ENCODE measurements at places on chromosomes 1 and 21. TPM values are rescaled to one million over a fixed set of nuclear protein-coding genes. Genes with fewer than 3 reads are reported as not detected.

TTLL7 gene
- total RNA-seq: 22.4 TPM

MAP10 gene
- 9.1 TPM for total RNA-seq

LAMC2 gene
- total RNA-seq: 1.9 TPM

WNT2B gene
- total RNA-seq: 10.6 TPM

S100A8 gene
- 3.0 TPM for total RNA-seq

UTS2 gene
- total RNA-seq: not detected

- H3K36me3 ChIP-seq: no peaks in the 10 kb centered on the region
- H3K4me1 ChIP-seq: peaks cover 15% of the 10 kb centered on the region
- H3K4me3 ChIP-seq: peak within 1 kb of the TSS; percentile 47
- H3K27ac ChIP-seq: no peak within 1 kb of the TSS
Measured at GRCh38 chr1:26045722-26046245, at the start of gene SLC30A2. SLC30A2 (minus strand) TSS chr1:26046118; CDS start chr1:26045896, 222 bp downstream.

- H3K4me3 ChIP-seq: no peak overlapping the region
- peaks cover 10% of the 10 kb centered on the region for H3K4me1 ChIP-seq
- H3K27me3 ChIP-seq: no peaks in the 10 kb centered on the region
- no peak for DNase-seq
Measured at GRCh38 chr1:5962265-5963105, 29.7 kb downstream of the NPHP4 start.

- no peaks in the 10 kb centered on the region for H3K27me3 ChIP-seq
- no peak overlapping the region for H3K4me3 ChIP-seq
- H3K27ac ChIP-seq: no peak overlapping the region
- H3K4me1 ChIP-seq: no peaks in the 10 kb centered on the region
Measured at GRCh38 chr1:30316056-30316455, 407.3 kb downstream of the MATN1 start.

GRCh38 chr1:119368554-119368953 lies at the start of gene HAO2:
HAO2 (plus strand) TSS chr1:119368785; CDS start chr1:119381086, 12,301 bp downstream.
- no peak within 1 kb of the TSS for H3K4me3 ChIP-seq
- H3K27me3 ChIP-seq: no peaks in the 10 kb centered on the region

- no peak overlapping the region for H3K4me3 ChIP-seq
- no peak overlapping the region for H3K27ac ChIP-seq
- peaks cover 31% of the 10 kb centered on the region for H3K4me1 ChIP-seq
- no peaks in the 10 kb centered on the region for H3K36me3 ChIP-seq
- H3K27me3 ChIP-seq: no peaks in the 10 kb centered on the region
- DNase-seq: no peak
Measured at GRCh38 chr1:54047384-54048305, 5.4 kb downstream of the TMEM59 start.

DNA sequence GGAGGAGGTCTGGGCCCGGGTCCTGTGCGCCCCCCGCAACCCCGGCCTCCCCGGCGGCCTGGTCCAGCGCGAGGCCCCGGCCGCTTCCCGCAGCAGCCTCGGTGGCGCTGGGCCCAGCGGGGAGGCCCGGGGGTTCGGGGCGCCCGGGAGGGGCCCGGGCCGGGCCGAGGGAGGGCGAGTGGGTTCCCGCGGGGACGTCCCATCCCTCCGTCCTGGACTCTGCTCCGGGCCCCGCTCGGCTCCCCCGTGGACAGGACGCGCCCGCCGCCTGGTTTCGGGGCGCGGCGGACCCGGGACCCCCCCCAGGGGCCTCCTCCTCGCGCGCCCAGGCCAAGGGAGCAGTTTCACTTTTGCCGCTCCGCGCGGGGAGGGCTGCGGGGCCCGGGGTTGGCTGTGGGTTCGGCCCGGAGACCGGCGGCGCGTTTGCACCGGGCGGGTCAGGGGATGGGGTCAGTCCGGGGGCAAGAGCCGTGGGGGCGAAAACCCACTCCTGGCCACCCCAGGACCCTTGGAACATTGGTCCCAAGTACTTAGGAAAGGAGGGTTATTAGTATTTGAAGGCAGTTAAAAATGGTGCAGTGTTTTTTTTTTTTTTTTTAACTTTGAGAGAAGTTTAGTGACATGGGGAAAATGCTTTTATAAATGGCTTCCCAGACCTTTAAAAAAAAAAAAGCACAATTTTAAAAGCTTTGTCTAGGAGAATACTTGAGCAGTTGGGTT lies 677 bp downstream of the AGPAT3 start:
- peak overlapping the region; percentile 79 for H3K4me3 ChIP-seq
- no peaks in the 10 kb centered on the region for H3K27me3 ChIP-seq
- DNase-seq: peak; percentile 49
- peaks cover 12% of the 10 kb centered on the region for H3K4me1 ChIP-seq
- H3K36me3 ChIP-seq: no peaks in the 10 kb centered on the region
- peak overlapping the region; percentile 91 for H3K27ac ChIP-seq

GRCh38 chr1:213675043-213675442 lies 312.7 kb upstream of the PROX1 start:
- no peak for DNase-seq
- H3K4me3 ChIP-seq: no peak overlapping the region
- no peaks in the 10 kb centered on the region for H3K27me3 ChIP-seq
- H3K4me1 ChIP-seq: no peaks in the 10 kb centered on the region

- H3K27ac ChIP-seq: no peak overlapping the region
- H3K4me1 ChIP-seq: no peaks in the 10 kb centered on the region
- no peaks in the 10 kb centered on the region for H3K27me3 ChIP-seq
- no peak for DNase-seq
- no peaks in the 10 kb centered on the region for H3K36me3 ChIP-seq
Measured at GRCh38 chr1:55812281-55812680, 597.1 kb upstream of the USP24 start.

DNA sequence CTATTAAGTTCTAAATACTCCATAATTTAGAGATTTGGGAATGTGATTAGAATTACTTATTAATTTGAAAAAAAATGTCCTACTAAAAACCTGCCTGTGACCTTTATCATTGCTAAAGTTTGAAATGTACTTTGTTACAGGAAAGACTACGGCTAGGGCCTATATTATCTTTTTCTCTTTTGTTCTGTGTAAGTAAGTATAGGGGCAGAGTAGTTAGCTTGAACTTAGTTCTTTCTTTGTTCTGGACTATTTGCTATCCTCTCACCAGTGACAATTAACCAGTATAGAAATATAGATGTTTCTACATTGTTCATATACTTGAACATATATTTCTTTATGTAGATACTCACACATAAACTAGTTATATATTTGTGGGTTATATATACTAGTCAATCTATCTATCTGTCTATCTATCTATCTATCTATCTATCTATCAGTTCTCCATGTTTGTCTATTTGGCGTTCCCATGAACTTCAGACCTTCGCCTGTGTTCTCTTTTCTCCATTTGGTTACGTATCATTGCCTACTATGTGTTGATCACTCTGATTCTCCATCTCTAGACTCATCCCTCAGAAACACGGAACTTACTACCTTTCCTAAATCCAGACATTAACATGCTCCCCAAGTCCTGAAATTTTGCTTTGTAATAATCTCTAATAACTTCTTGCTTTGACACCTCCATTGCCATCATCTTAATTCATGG lies 3.3 kb downstream of the PTPRC start:
- DNase-seq: no peak
- H3K4me1 ChIP-seq: peaks cover 4% of the 10 kb centered on the region
- H3K27ac ChIP-seq: no peak overlapping the region
- H3K27me3 ChIP-seq: no peaks in the 10 kb centered on the region

- H3K36me3 ChIP-seq: no peaks in the 10 kb centered on the region
- no peak overlapping the region for H3K27ac ChIP-seq
- H3K27me3 ChIP-seq: no peaks in the 10 kb centered on the region
- no peak for DNase-seq
Measured at GRCh38 chr21:37799211-37800056, 116.8 kb downstream of the KCNJ6 start.

DNA sequence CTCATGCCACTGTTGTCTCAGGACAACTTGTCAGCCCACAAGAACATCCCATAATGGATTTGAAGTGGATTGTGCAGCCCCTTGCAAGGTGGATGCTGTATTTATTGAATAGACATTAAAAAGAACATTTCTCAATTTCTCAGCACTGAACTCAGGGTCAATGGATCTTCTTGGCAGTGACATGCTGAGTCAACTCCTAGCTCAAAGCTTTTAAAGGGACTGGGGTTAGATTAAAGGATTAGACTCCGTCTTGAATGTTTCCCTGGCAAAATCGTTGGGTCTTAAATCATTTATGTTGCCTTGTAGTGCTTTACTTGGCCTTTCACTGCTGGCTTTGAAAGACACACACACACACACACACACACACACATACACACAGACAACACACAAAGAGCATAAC lies 221.6 kb upstream of the PBX1 start:
- no peak overlapping the region for H3K27ac ChIP-seq
- H3K36me3 ChIP-seq: no peaks in the 10 kb centered on the region
- no peaks in the 10 kb centered on the region for H3K27me3 ChIP-seq
- H3K4me3 ChIP-seq: no peak overlapping the region
- H3K4me1 ChIP-seq: no peaks in the 10 kb centered on the region

GRCh38 chr21:33478182-33478581 lies 1.6 kb downstream of the TMEM50B start:
- H3K27me3 ChIP-seq: no peaks in the 10 kb centered on the region
- H3K27ac ChIP-seq: no peak overlapping the region
- H3K4me3 ChIP-seq: peak overlapping the region; percentile 96
- no peaks in the 10 kb centered on the region for H3K4me1 ChIP-seq

- H3K27ac ChIP-seq: no peak overlapping the region
- no peak overlapping the region for H3K4me3 ChIP-seq
- H3K36me3 ChIP-seq: no peaks in the 10 kb centered on the region
- no peaks in the 10 kb centered on the region for H3K4me1 ChIP-seq
- H3K27me3 ChIP-seq: no peaks in the 10 kb centered on the region
Measured at GRCh38 chr1:198153103-198153502, 3.7 kb upstream of the NEK7 start.

DNA sequence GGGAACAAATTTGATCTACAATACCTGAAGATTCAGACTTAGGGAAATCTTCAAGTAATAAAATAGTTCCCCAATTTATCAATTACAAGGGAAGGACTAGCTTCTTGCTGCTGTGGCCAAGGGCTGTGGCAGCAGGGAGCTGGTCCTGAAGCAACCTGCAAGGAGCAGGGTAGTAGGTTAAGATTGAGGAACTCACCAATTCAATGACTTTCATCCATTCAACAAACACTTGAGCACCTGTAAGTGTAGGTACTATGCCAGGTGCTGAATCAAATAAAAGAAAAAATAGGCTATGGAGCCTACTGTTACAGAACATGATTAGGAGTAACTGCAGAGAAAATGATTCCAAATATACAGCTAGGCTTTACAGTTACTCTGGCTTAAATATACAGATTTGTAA lies 64.2 kb upstream of the RBM34 start:
- DNase-seq: no peak
- H3K4me3 ChIP-seq: no peak overlapping the region
- no peaks in the 10 kb centered on the region for H3K27me3 ChIP-seq
- H3K27ac ChIP-seq: no peak overlapping the region
- no peaks in the 10 kb centered on the region for H3K4me1 ChIP-seq

DNA sequence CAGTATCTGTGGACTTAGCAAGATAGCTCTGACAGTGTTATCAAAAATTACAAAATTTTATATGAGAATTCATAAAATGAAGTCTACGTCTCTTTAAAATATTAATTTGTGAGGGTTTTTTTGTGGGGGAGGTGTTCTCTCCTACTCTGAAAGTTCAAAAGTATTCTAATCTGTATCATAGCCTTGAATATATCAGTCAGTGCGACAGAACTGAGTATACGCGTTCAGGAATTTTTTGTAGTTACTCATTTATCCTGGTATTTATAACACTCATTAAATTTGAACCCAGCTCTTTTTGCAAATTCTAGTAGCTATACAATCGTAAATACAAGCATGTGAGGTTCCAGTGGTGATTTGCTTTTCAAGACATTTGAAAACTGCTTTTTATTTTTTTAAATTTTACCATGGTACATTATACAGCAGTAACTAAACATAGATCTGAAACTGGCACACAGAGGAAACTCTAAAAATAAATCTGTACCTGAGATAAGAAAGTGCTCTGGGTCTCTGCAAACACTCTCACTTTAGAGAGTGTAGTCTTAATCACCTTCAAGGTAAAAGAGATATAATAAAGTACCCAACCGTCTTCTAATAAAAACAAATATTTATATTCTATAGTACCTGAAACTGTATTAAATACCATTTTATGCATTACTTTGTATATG lies 178.4 kb upstream of the ADAMTS5 start:
- no peak overlapping the region for H3K27ac ChIP-seq
- H3K4me1 ChIP-seq: no peaks in the 10 kb centered on the region
- no peaks in the 10 kb centered on the region for H3K27me3 ChIP-seq
- no peak overlapping the region for H3K4me3 ChIP-seq

DNA sequence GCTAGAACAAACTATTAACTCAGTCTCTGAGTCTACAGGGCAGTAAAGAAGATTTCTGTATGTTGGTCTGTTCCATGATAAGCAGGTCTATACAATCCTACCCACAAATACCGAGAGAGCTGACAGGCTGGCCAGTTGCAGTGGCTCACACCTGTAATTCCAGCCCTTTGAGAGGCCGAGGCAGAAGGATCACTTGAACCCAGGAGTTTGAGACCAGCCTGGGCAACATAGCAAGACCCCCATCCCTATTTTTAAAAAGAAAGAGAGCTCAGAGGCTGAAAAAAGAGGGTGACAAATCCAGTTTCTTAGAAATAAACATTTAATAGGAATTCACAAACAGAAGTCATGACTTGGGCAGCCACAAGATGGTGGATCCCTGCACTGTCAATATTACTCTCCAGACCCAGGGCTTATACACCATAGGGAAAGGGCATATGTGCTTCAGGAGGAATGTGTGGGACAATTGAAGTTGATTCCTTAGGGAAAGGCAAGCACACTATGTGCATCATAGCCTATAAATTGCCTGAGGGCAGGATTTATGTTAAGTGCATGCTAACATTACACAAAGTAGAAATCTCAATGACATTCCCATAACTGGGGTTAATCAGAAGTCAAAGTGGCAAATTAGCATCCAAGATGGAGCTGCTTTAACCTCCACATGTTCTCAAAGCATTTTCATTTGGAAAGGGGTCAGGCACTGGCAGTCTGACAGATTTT lies 66.8 kb downstream of the SLC16A1 start:
- H3K4me1 ChIP-seq: no peaks in the 10 kb centered on the region
- DNase-seq: no peak
- H3K27ac ChIP-seq: no peak overlapping the region
- no peak overlapping the region for H3K4me3 ChIP-seq

DNA sequence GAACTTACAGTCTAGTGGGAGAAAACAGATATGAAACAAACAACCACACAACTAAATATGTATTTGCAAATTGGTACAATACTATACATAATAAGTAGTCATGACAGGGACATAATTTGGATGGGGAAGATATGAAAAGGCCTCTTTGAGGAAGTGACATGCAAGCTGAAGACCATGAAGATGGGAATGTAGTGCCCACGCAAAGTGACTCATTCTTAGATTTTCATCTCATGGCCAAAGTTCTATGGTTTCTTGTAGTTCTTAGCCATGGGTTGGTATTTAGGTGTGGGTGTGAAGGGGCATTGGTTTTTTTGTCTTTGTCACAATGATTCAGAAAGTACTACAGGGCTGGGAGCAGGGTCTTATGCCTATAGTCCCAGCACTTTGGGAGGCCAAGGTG lies 105.4 kb upstream of the FAM78B start:
- H3K27me3 ChIP-seq: no peaks in the 10 kb centered on the region
- no peak overlapping the region for H3K4me3 ChIP-seq
- no peak for DNase-seq
- H3K27ac ChIP-seq: no peak overlapping the region

GRCh38 chr1:235858766-235859165 lies 7.9 kb downstream of the LYST start:
- H3K27me3 ChIP-seq: no peaks in the 10 kb centered on the region
- H3K27ac ChIP-seq: no peak overlapping the region
- H3K36me3 ChIP-seq: no peaks in the 10 kb centered on the region
